ENCODE measurements at places on chromosomes 11 and 22.

DNA sequence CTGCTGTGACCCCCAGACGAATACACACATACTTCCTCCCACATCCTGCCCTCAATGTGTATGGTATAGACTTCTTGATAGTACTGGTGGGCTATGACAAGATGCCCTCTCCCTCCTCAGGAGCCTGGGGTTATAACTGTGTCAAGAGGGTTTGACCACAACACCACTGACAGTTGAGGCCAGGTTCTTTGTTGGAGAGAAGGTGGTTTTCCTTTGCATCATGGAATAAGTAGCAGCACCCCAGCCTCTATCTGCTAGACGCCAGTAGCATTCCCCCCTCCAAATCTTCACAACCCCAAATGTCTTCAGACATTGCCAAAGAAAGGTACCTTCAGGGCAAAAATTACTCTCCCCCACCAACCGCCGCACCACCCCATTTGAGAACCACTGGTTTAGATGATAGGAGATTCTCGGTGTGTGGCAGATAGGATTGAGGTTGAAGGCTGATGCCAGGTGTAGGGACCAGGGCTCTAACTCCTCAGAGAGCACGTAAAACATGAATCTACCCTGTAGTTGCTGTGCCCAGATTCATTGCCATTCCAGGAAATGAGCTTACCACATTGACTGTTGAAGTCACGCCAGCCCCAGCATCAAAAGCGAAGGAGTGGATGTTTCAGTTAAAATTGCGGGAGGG, 5.5 kb upstream of the MYO18B start:
- DNase-seq: no peak

- no peak for DNase-seq
These were observed 627 bp downstream of the GTF2H1 start for GRCh38 chr11:18322818-18323570.

GRCh38 chr22:43476751-43477725, 65.2 kb downstream of the MPPED1 start:
- no peak for DNase-seq

- no peak for DNase-seq
These were observed 199.8 kb downstream of the MIAT start for GRCh38 chr22:26857169-26857568.

DNA sequence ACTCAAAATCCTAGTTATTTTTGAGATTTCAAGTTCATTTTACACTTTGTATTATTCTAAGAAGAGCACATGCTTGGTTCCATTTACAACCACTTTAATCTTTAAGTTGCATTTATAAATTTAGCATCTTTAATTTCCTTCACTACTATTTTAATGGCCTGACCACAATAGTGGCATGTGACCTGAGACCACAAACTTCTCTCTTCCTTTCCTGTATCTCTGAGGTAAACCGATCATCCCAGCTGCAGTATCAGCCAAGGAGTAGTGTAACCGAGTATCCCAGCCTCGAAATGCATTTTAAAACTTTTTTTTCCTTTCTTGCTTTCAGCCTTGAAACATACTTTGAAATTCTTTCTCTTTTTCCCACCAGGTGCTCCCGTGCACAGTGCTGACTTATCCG, 28.7 kb upstream of the CBX6 start:
- DNase-seq: no peak

GRCh38 chr11:532986-533585, 2.3 kb downstream of the HRAS start:
- no peak for DNase-seq

- no peak for DNase-seq
These were observed 3.2 kb downstream of the GLB1L2 start for GRCh38 chr11:134334796-134335571.

GRCh38 chr22:39765661-39766060, 127.9 kb downstream of the ENTHD1 start:
- no peak for DNase-seq

- DNase-seq: no peak
These were observed 12.5 kb downstream of the NPTXR start for GRCh38 chr22:38831166-38831945.

- DNase-seq: no peak
These were observed 11.5 kb upstream of the OR10A5 start for GRCh38 chr11:6834021-6834420.

- no peak for DNase-seq
These were observed 10.1 kb downstream of the RAC2 start for GRCh38 chr22:37233751-37234631.

- DNase-seq: no peak
These were observed 18.2 kb downstream of the CD3E start for GRCh38 chr11:118322721-118323120.

DNA sequence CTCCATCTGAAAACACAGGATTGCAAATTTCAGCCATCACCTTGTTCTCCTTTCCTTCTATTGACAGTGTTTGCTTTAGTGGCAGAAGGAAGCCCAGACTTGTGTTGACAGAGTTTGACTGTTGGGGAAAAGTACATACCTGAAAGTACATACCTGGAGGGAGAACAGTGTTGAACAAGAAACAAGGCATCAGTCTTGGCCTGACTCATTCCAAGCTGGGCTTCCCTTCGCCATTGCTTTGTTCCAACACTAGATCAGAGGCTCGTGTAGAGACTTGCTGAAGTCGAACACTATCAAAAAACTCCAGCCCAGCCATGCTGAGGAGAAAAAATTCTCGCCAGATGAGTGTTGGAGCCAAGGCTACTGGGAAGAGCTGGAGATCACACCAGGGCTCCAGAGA, 133.4 kb downstream of the BBOX1 start:
- DNase-seq: no peak

GRCh38 chr22:32203181-32204039, 1.5 kb downstream of the RFPL2 start:
- DNase-seq: no peak

- no peak for DNase-seq
These were observed 408 bp downstream of the PPP2R5B start for GRCh38 chr11:64924910-64925284.

DNA sequence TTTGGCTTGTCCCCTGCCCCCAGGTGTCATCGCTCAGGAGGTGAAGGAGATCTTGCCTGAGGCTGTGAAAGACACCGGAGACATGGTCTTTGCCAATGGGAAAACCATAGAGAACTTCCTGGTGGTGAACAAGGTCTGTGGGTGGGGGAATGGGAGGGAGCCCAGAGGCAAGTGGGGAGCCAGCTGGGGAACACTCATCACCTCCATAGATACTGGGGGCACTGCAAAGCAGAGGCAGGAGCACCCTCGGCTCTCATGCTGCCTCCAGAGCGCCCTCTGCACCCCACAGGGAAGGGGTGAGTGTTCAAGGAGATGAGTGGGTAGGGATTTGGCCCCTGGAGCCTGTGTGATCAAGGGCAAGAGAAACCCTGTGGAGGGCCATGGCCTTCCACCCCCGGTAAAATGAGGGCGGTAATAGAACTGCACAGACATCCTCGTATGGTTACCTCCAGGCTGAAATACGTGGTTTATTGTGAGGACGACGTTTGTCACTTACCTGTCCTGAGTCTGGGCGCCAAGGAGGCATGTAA, 14.0 kb downstream of the TMEM258 start:
- no peak for DNase-seq

DNA sequence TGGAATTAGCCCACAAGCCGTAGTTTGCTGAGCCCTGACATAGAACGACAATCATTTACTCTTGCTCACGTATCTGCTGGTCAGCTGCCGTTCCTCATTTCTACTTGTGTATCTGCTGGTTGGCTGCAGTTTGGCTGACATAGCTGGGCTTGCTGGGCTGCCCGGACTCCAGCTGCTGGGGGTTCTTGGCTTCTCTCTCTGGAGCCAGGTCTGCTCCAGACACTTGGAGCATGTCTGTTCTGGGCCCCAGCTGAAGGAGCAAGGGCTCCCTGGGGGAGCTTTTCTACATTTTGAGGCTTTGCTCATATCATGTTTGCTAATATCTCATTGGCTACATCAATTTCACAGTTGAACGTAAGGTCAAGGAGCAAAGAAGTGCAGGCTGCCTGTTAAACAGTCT, 47.3 kb downstream of the PRDM11 start:
- DNase-seq: no peak

- DNase-seq: no peak
These were observed at the start of gene FOLR2 for GRCh38 chr11:72216638-72217037. Gene FOLR2, plus strand, starts transcription at chr11:72216794. Its CDS starts 1,791 bp downstream, at chr11:72218585.

- no peak for DNase-seq
These were observed 4.1 kb downstream of the SLC25A45 start for GRCh38 chr11:65378208-65378927.

GRCh38 chr11:21148376-21148775, 479.0 kb downstream of the NELL1 start:
- no peak for DNase-seq

GRCh38 chr11:19751055-19751454, 38.4 kb downstream of the NAV2 start:
- DNase-seq: no peak

GRCh38 chr11:36156817-36157519, 132.3 kb downstream of the COMMD9 start:
- no peak for DNase-seq

GRCh38 chr11:20193307-20193706, 33.0 kb upstream of the DBX1 start:
- DNase-seq: no peak

DNA sequence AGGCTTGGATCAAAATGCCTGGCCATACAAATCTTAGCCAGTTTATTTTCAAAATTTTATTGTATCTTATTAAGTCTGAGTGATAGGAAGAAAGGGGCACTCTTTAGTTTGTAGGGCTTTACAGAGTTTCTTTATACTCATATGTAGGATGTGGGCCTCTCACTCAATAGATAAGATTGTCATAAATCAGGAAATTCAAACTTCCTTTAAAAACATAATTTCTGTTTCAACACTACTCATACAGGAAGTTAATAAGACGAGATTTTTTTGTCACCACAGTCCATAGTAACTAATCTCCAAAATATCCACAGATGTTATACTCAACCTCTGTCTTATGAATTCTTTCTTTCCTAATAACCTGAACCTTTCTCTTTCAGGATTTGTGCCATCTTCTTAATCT, 13.3 kb upstream of the OR56B4 start:
- DNase-seq: no peak

- no peak for DNase-seq
These were observed 411.9 kb downstream of the MN1 start for GRCh38 chr22:27389727-27390075.

GRCh38 chr11:132242632-132243031, 872.2 kb downstream of the NTM start:
- DNase-seq: no peak

DNA sequence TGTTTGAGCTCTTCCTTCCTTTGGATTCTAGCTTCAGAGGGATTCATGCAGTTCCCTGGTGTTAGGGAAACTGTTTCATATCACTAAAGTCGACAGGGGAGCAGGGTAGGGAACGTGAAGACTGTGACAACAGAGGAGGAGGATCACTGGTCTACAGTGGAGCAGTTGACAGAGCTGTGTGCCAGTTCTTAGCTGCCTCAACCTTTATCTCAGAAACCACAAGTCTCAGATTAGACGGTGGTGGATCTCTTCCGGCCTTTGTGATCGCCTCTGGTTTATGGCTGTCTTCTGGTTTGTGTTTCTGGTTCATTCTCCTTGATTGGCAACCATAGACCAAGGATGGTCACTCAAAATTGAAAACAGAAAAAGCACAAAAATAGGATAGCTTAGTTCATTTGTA, 538.9 kb upstream of the API5 start:
- DNase-seq: no peak

- DNase-seq: no peak
These were observed 81.1 kb upstream of the WNT7B start for GRCh38 chr22:46058091-46058420.

DNA sequence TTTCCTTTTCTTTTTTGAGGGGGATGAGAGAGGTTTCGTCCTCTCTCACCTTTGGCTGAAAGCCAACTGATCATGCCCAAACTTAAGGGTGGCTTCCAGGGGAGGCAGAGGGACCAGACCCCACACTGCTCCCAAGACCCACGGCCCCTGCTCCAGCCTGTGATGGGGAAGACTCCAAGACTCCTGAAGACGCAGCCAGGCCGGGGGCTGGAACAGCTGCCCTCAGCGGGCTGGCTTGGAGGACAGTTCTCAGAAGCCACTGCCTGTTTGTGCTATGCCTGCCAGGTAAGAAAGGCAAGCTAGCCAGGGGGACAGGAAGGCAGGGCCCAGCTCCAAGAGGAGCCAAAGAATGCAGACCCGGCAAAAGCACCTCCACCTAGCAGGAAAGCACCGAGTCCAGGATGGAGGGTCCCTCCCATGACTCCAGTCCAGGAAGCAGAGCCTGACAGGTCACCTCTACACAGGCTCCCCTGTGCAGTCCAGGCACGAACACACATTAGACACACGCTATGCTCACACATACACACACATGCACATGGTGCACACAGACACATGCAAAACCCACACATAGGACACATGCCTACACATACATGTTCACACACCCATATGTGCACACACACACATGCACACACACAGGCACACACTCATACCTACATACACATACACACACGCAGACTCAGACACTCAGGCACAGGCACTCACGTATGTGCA, 31.3 kb downstream of the GNB1L start:
- DNase-seq: no peak

DNA sequence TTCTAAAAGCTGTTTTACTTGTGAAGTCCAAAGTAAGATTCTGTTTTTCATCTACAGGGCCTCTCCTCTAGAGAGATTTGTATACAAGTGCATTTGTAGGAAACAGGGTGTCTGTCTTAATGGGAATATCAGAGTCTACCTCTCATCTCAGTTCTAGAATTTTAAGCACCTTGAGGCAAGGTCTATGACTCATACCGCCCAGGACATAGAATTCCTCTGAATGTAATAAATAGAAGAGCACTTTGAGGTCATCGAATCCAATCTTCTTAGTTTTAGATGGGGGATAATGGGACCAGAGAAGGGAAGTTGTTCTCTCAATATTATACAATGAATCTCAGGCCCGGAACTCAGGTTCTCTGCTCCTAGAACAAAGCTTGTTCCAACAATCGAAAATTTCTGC, 101.8 kb upstream of the TIMP3 start:
- no peak for DNase-seq

DNA sequence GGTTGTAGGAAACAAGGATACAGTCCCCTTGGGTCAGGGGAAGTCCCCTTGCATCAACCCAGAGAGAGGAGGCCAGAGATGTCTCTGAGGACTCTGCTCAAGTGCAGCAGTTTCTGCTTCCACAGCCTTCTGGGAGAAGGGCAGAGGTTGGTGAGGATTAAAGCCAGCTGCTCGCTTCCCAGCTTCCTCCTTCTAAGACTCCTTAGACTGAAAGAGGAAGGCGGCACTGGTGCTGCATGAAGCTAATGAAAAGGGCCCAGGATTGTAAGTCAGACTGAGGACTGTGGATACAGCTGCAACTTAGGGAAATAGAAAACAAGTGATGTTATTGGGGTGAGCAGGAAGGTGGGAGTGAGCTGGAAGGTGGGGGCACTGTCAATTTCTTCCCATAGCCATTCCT, at the start of gene OR52K1:
OR52K1 (plus strand) TSS at position 202 of the 400 bp plus-strand sequence. CDS start 6,255 bp downstream, outside the sequence.
- DNase-seq: no peak

Measured in GOT3 (cell line).